ENCODE measurements at places on chromosomes 7 and 10. TPM values are rescaled to one million over a fixed set of nuclear protein-coding genes. Genes with fewer than 3 reads are reported as not detected.

- no peak for DNase-seq
Observed at GRCh38 chr7:36852017-36852416, 127.7 kb upstream of the AOAH start.

The PHKG1 gene
- total RNA-seq = 1.7 TPM

DNA sequence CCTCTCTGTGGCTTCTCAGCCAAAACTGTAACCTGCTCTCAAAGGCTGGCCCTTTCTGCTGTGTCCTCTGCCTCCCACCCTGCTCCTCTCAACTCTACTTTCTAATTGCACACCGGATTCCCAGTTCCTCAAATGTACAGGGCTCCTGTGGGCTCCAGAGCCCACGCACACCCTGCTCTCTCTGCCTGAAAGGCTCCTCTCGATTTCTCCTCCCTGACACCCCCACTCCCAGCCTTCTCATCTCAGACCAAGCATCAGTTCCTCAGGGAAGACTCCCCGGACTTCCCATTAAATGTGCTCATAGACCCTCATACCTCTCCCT, 111.7 kb upstream of the STEAP1B start:
- no peak for DNase-seq

- no peak for DNase-seq
Observed at GRCh38 chr10:7436490-7437100, 25.8 kb upstream of the SFMBT2 start.

The CUZD1 gene
- total RNA-seq = not detected

GRCh38 chr10:14191407-14191806, 139.3 kb downstream of the FRMD4A start:
- DNase-seq = no peak

DNA sequence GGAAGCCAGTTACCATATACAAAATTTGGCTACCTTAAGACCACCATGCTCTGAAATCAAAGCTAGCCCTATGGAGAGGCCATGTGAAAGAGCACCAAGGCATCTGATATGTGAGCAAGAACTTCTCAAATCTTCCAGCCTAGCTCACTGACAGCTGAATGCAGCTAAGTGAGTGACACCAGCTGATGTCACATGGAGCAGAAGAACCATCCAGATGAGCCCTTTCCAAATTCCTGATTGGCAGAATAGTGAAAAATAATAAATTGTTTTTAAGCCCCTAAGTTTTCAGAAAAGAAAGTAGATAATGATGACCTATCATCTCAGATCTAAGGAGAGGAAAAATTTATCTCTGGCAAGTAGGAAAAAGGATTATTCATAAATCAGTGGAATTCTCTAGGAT, 85.6 kb downstream of the CRTAC1 start:
- no peak for DNase-seq

DNA sequence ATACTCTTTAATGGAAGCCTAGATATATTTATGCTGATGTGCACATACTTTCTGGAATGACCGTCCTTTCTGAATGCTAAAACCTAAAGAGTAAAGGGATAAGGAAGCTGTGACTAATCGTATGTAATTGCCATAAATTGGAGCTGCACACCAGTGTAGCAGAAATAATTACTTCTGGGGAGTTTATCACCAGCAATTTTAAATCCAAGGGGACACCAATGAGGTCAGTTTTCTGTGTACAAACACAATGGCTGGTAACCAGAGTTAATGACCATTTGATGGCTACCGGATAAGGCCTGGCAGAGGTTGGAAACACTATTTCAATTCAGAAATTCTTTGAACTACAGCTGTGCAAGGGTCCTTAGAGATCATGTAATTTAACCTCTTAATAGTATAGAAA, 670.1 kb downstream of the REEP3 start:
- no peak for DNase-seq

- DNase-seq = no peak
Observed at GRCh38 chr10:50540069-50540825, 83.5 kb downstream of the SGMS1 start.

The FAM24B gene
- total RNA-seq = not detected

The SLC25A28 gene
- 19.9 TPM for total RNA-seq

DNA sequence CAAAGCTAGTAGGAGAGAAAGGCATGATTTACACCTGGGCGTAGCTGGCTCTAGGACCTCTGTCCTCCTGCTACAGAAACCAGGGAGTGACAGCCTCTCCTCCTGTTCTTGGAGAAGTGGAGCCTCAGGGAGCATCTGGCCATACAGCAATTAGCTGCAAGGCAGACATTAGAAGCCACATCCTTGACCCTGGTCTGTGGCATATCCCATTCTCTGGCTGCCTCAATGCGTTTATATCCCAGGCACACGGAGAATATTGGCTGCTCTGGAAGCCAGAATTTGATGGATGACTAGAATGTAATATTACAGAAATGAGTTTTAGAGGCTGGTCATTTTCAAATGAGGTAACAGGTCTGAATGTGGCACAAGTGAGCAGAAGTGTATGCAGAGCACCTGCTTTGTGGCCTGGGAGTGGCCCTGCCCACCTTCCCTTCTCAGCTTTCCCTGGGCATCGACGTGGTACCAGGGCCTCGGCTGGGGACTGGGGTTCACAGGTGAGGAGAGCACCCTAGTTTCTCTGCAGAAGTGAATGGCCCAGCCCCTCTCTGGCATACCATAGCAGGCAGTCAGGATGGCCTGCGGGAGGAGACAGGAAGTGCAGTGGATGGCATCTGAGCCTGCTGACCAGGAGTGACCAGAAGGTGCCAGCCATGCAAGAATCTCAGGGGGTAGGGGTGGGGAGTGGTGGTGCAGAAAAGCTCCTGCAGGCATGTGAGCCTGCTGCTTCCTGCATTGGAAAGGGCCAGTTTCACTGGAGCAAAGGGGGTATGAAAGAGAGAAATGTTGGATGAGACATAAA, 367.2 kb upstream of the ZNF32 start:
- DNase-seq = no peak

DNA sequence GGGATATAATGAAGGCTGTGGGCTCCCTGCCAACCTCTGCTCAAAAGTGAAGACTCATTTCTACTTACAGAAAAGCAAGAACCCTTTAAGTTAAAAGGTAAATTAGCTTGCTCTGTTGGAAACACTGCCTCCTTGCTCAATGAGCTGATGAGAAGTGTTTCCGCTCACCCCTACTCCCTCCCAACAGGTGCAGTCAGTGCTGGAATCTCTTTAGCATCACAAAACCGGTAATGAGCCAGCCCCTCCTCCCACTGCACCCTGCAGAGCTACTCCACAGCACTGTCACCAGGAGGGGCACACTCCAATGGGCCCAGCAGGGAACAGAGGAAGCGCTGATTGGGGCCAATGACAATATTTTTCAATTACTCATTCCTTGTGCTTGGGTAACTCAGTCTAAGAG, 262.5 kb downstream of the TCERG1L start:
- no peak for DNase-seq

DNA sequence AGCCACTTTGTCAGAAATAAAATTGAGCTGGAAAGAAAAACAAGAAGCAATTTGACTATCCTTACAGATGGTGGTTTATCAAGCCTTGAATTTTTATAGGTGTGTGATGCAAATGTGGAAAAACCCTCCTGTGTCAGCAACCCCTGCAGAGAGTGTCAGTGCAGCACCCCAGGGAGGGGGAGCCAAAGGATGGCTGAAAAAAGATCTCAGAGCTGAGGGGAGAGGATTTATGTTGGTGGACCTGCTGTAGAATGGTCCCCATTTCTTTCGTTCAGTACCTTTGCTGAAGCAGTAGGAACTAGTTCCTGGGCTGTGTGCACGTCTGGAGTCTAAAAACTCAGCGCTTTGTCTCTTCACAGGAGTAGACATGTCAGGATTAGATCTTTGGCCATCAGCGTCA, 239.0 kb downstream of the PHTF2 start:
- DNase-seq = no peak

The POU6F2 gene
- not detected for total RNA-seq

The INMT gene
- not detected for total RNA-seq

- DNase-seq = peak; percentile 6
Observed at GRCh38 chr7:71925663-71926062, 486.5 kb downstream of the CALN1 start.

The CDC123 gene
- 121 TPM for total RNA-seq

The TMEM176A gene
- total RNA-seq = 0.39 TPM

The TFPI2 gene
- total RNA-seq = not detected

- DNase-seq = no peak
Observed at GRCh38 chr10:101575580-101576210, 12.4 kb downstream of the POLL start.

DNA sequence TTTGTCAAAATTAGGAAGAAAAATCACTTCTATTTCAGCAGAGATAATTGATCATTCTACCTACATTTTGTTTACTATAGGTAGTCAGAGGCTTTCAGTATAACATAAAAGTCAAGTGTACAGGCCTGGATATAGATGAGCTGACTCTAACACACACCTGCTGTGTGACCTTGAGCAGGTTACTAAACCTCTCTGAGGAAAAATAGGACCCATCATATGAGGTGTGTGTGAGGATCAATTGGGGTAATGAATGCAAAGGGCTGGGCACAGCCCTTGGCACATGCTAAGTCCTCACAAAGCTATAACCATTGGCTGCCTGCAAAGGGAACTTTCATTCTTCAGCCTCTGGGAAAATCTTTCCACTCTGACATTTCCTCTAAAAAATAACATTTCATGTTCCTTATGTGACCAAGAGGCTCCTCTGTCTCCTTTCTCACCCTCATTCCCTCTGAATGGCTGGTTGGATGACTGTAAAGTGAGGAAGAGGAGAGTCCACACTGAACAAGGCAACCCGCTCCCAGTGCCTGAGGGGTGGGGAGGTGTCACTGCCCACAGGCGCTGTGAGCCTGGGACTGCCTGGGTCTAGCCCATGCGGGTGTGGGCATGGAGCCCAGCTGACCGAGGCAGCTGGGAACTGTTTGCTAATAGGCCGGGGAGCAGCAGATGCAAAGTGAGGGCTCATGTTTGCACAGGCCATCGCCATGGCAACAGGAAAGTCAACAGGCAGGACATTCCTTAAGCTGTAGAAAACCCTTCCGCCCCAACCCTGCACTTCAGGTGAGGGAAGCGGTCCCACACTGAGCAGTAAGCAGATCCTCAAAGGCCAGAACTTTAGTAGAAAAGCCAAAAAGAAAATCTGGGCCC, 36.8 kb downstream of the MYOF start:
- DNase-seq = peak; percentile 99

The COL13A1 gene
- total RNA-seq = 0.18 TPM

DNA sequence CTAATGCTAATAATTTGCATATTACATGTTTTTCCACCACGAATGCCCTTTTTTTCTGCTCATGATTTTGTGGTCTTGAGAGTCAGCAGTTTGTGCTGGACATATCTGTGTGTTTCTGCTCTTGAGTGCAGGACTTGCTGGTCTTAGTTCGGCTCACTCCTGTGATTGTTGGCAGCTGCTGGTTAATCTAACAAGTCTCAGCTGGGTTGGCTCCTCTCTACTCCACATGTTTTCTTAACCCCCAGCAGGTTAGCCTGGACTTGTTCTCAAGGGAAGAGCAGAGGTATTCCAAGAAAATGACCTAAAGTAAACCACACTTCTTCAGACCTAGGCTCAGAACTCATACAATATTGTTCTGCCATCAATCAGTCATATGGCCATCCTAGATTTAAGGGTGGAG, 1238.9 kb downstream of the XPNPEP1 start:
- DNase-seq = no peak

The AGR3 gene
- total RNA-seq = 17.9 TPM

The PLXNA4 gene
- not detected for total RNA-seq

The UNCX gene
- total RNA-seq = not detected

GRCh38 chr10:129048513-129048912, 418.5 kb upstream of the MGMT start:
- no peak for DNase-seq

The NME8 gene
- not detected for total RNA-seq

DNA sequence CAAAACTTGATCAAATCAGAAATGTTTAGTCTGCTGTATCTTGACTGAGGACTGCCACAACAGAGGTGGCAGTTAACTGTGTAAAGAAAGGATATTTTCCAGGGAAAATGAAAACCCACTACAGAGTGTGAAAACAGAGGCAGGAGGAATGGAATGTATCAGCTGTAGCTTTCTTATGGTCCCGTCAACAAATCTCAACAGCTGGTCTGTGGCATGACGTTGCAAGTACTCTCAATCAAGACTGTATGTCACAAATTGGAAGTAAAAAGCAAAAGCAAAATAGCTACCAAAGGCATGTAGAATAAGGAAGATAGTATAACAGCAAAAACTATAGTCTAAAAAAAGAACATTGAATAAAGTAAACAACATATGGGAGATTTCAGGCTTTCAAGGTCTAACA, 123.5 kb downstream of the KMT2C start:
- DNase-seq = no peak
